NK-92 treated with Interleukin-12 subunit alpha and Interleukin-12 subunit beta, amount 100 ng/mL, for 24 hours (cell line): ENCODE measurements at places on chromosomes 12 and 14.

DNA sequence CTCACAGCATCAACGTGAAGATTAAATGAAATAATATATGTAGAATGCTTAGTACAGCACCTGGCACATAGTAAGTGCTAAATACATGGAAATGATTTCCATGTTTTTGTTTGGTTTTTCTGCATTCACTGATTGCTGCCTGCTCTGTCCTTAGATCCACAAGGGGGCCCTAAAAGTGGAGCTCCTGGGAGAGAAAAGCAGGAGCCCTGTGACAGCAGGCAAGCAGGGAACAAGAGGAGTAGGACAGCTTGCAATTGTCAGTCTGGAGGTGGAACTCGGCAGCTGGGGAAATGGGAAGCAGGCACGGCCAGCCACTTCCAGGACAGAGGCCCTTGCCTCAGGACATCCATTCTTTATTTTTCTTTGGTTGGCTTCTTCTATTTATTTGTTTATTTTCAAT, 292.9 kb downstream of the BMP4 start:
- no peak for DNase-seq

- no peak for DNase-seq
Observed at GRCh38 chr12:6352193-6353173, 10.6 kb upstream of the TNFRSF1A start.

DNA sequence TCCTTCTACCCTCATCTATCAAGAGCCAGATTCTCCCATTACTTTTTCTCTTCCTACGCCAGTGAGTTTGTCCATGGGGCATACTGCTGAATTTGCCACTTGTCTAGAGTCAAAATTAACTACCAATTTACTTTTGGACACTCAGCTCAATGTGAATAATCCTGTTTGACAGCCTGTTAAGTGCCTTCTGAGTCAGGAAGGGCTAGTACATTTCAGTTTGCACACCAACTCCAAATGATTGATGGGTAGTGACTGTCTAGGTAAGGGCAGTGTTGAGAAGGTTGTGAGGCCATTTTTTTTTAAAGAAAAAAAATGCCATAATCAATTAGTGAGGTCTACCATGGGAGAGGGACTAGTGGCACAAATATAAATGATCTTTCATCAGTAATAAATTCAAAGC, 21.8 kb upstream of the TRIM9 start:
- no peak for DNase-seq

DNA sequence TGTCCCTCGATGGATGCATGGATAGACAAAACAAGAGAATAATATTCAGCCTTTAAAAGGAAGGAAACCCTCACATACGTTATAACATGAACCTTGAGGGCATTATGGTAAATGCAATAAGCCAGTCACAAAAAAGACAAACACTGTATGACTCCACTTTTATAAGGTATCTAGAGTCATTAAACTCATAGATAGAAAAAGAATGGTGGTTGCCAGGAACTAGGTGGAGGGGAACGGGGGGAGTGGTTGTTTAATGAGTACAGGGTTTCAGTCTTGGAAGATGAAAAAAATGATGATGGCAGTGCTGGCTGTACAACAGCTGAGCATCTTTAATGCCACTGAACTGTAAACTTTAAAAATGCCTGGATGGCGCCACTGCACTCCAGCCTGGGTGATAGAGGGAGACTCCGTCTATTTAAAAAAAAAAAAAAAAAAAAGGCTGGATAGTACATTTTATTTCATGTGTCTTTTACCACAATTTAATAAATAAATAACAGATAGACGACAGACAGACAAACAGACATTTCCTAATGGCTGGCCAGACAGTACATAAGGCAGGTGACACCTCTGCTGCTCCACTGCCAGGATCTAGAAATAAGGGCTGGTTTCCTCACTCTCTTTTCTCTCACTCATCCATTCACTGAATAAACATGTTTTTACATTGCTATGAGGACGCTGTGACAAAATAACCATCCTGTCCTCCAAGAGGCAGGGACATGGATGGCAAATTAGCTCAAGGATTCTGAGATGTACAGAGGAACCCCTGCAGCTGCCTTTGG, 118.8 kb downstream of the FOXN3 start:
- DNase-seq = no peak

GRCh38 chr12:51973560-51973959, 22.1 kb downstream of the ACVR1B start:
- DNase-seq = no peak

DNA sequence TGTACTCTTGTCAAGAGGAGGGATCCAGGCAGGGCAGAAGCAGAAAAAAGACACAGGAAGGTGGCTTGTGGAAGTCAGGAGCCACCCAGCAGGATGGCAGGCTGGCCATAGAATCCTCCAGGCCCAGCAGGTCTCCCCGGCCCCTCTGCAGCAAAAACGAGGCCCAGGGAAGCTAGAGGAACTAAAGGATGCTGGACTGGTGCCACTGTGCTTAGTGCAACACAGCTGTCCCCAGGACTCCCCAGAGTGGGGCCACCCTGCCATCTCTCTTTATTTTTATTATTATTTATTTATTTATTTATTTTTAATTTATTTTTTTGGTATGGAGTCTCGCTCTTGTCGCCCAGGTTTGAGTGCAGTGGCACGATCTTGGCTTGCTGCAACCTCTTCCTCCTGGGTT, 54.1 kb downstream of the PITPNM2 start:
- no peak for DNase-seq

GRCh38 chr14:75147423-75148071, 20.7 kb upstream of the NEK9 start:
- DNase-seq = no peak

- no peak for DNase-seq
Observed at GRCh38 chr12:81692008-81692407, 67.1 kb downstream of the PPFIA2 start.

GRCh38 chr12:94333396-94333795, 126.3 kb downstream of the CEP83 start:
- DNase-seq = no peak

- no peak for DNase-seq
Observed at GRCh38 chr14:60651086-60651795, 2.0 kb upstream of the SIX1 start.

GRCh38 chr12:94173660-94174265, 25.4 kb downstream of the PLXNC1 start:
- no peak for DNase-seq

GRCh38 chr12:115101520-115101919, 417.5 kb upstream of the TBX3 start:
- DNase-seq = no peak

- no peak for DNase-seq
Observed at GRCh38 chr14:75941030-75941429, 40.8 kb downstream of the TGFB3 start.

DNA sequence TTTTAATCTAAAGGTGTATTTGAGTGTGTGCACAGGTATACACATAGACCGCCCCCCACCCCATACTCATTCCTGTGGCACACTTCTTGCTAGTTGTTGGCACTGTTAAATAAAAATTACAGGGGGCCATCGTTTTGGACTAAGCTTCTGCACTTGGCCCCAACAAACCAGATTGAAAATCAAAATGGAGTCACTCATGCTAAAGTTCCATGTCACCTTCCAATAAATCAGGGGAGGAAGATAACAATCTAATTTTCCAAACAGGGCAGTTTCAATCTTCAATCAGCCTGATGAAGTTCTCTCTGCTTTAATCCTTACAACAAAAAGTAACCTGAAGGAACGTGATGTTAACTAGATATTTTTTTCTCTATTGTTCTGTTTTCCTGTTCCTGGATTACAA, 78.2 kb downstream of the RGS6 start:
- no peak for DNase-seq

DNA sequence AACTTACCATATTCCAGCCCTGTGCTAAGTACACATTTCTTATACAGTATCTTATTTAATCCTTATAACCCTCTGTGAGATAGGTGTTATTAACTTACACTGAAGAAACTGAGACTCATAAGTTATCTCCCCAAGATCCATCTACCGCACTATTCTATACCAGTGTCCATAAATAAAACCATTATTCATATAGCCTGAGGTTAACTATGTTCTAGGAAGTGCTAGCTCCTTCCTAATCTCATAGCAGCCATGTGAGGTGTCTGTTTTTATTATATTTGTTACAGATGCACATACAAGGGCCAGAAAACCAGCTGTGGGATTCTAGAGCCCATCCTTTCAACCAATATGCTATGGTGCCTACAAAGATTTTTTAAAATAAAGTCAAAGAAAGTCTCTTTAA, 100.3 kb upstream of the RAP1B start:
- DNase-seq = no peak

- DNase-seq = no peak
Observed at GRCh38 chr14:105493921-105494605, 3.0 kb downstream of the TEDC1 start.

DNA sequence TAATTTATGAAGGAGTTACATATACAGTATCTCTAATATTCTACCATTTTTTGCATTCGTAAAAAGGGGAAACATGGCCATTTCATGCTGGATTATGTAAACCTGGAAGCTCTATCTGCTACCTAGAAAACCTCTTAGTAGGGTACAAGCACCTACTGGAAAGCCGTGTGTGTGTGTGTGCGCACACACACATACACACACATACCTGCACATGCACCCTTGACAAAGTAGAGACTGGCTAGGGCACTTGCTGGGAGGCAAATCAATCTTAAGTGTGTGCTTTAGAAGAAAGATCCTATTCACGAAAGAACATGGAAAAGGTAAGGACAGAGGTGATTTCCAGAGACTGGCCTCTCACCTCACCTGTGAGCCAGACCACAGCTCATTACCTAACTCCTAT, 190.8 kb downstream of the SLC5A8 start:
- no peak for DNase-seq
